ENCODE measurements at places on chromosomes 2 and 18. TPM values are rescaled to one million over a fixed set of nuclear protein-coding genes. Genes with fewer than 3 reads are reported as not detected.
A peak's percentile ranks its signal among the peaks of the same experiment; 100 is the strongest.

C18orf54 gene
- total RNA-seq: 10.9 TPM

TRPM8 gene
- total RNA-seq: not detected

DNA sequence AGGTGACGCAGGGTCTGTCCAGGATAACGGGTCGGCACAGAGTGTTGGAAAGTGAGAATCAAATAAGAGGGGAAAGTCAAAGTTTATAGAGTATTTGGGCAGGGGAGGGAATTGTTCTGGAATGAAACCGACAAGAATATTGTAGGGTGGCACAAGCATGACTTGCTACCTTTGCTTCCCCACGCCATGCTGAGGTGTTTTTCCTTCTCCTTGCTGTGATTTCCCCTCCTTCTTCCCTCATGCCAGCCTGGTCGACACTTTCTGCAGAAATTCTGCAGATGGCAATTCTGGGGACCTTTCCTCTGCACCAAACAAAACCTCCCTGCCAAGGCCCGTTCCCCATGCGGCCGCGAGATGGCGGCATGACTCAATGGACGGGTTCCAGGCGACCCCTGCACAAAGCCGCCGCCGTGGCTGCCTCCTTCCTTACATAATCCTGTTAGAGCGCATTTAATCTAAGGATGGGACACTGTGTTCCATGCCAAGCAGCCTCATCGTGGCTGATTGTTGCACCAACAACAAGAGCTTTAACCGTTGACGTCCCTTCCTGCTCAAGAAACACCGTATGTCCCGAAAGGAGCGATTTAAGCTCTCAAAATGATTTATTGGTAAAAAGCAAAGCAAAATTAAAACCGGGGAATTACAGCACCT, at the start of gene MRO:
TSS of gene MRO (minus strand) at position 289 of the 651 bp plus-strand sequence. CDS start 10,616 bp downstream, outside the sequence.
- peak; percentile 93 for DNase-seq

GRCh38 chr18:22489704-22490103, 72.0 kb upstream of the CTAGE1 start:
- no peak for DNase-seq

- DNase-seq: no peak
Observed at GRCh38 chr2:119525614-119526013, 1.3 kb upstream of the SCTR start.

DNA sequence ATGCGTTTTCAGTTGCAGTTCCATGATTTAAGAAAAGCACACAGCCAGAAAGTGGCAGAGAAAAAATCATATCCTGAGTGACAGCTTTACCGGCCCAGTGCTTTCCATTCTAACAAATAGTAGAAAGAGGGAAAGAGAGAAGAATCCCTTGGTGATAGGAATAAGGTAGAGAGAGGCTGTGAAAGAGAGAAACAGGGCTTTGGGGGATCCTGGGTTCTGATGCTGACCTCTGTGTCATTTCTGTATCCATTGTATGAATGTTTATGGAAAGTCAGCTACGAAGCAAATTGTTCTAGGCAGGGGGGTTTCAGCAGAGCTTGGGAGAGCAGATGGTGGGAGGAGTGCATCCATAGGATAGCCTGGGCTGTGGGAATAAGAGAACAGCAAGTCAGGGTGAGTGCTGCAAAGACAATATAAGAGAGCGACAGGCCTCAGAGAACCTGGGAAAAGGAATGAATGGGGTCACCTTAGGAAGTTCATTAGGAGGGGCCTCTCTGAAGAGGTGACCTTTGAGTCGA, 203.4 kb upstream of the TNP1 start:
- no peak for DNase-seq

GRCh38 chr18:26210147-26210546, 16.1 kb upstream of the TAF4B start:
- DNase-seq: no peak

DNA sequence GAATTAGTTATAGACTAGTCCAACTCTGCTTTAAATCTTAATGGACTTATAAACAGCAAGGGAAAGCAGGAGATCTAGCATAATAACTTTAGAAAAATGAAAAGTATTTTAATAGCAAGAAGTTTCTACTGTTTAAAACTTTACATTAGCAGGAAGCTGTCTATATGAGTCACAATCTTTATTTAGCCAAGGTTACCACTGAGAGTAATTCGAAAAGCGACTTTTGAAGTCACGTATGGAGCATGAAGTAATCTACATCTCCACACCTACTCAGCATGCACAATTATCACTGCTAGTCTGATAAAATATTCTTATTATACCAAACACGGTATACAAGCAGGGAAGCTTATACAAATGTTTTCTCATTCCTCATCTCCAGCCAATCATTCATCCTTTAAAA, 515.4 kb upstream of the SOX11 start:
- no peak for DNase-seq

All from activated CD4-positive, alpha-beta T cell treated with anti-CD3 and anti-CD28 coated beads, Interleukin-2, amount 10 ng/mL, durations not matched to agents 24 days and 14 days (primary cell).